ENCODE measurements at places on chromosomes 7 and 10.

DNA sequence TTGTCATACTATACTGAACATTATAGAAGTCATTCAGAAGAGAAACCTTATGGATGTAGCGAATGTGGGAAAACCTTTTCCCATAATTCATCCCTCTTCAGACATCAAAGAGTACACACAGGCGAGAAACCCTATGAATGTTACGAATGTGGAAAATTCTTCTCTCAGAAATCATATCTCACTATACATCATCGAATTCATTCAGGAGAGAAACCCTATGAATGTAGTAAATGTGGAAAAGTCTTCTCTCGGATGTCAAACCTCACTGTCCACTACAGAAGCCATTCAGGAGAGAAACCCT, 19.4 kb downstream of the RBAK start:
- no peak for DNase-seq

GRCh38 chr10:71708301-71708703, 11.3 kb downstream of the C10orf105 start:
- DNase-seq = peak; percentile 57

GRCh38 chr10:91745090-91745831, 53.0 kb upstream of the TNKS2 start:
- DNase-seq = no peak

GRCh38 chr10:43350156-43350555, 21.3 kb upstream of the FXYD4 start:
- no peak for DNase-seq

GRCh38 chr10:122263971-122264370, 7.1 kb upstream of the BTBD16 start:
- DNase-seq = no peak

GRCh38 chr7:104185346-104185745, 22.5 kb downstream of the ORC5 start:
- DNase-seq = no peak

DNA sequence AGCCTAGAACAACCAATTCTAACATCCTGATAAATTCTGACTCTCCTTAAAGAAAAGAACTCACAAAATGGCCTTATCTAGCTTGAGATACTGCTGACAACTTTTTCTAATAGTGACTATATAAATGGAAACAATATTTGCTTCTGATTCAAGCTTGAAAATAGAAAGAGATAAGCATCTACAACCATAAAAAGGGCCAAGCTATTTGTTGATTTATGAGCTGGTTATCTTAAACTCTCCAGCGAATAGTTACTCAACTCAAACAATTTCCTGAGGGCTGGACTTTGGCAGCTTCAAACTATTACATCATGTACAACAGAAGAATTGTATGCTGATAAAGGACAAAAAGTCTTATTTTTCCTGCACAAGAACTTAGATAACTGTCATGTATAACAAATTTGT, 4.6 kb downstream of the USP54 start:
- no peak for DNase-seq

GRCh38 chr7:151662251-151662826, 142.6 kb upstream of the RHEB start:
- no peak for DNase-seq

- no peak for DNase-seq
These were observed 213.4 kb upstream of the SHH start for GRCh38 chr7:156025675-156026074.

GRCh38 chr10:77582710-77583115, 54.9 kb downstream of the KCNMA1 start:
- peak; percentile 48 for DNase-seq

- no peak for DNase-seq
These were observed 13.8 kb downstream of the MRPL32 start for GRCh38 chr7:42945821-42946626.

GRCh38 chr7:909358-910329, 33.3 kb downstream of the GET4 start:
- DNase-seq = no peak

- DNase-seq = no peak
These were observed 22.6 kb downstream of the TBATA start for GRCh38 chr10:70762441-70763175.

DNA sequence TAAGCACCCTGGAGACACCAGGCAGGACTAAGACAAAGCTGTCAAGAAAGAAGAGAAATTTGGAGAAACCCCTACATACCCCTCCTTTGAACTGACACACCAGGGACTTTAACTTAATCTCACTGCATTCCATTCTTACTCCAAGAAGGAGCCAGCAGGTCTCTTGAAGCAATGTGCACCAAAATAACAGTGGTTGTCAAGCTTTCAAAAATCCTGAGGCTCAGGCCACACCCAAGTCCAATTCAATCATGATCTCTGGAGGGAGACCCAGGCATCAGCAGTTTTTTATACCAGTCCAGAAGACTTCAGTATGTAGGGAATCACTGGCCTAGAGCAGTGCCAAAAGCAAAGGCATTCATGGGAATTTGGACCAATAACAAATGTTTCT, 6.8 kb downstream of the SLC25A13 start:
- DNase-seq = no peak

- no peak for DNase-seq
These were observed 1094.4 kb downstream of the NRG3 start for GRCh38 chr10:82969405-82969804.

DNA sequence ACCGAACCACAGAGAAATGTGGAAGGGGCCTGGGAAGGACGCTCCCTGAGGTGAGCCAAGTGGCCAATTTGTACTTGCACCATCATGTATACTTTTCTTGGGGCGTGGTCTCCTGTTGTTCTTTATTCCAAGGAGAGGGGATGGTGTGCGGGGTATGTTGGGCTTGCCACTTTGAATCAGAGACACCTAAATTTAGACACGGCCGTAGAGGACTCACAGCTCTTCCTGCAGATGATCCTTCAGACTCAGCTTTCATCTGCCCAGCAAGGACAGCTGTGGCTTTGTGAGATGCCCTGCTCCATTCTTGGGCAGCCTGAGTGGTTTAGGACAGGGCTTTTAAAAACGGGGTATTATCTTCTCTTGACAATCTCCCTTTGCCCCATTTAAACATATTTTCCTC, 473.2 kb downstream of the REEP3 start:
- DNase-seq = no peak

GRCh38 chr7:150368096-150368883, at the start of gene REPIN1:
Gene REPIN1, plus strand, starts transcription at chr7:150368822. Its CDS starts 890 bp downstream, at chr7:150369712.
- peak; percentile 82 for DNase-seq

GRCh38 chr7:25929448-25929847, 222.6 kb upstream of the NFE2L3 start:
- no peak for DNase-seq

GRCh38 chr10:114303556-114303955, 64.5 kb downstream of the VWA2 start:
- DNase-seq = no peak

GRCh38 chr7:50646069-50646468, 80.9 kb upstream of the DDC start:
- no peak for DNase-seq

DNA sequence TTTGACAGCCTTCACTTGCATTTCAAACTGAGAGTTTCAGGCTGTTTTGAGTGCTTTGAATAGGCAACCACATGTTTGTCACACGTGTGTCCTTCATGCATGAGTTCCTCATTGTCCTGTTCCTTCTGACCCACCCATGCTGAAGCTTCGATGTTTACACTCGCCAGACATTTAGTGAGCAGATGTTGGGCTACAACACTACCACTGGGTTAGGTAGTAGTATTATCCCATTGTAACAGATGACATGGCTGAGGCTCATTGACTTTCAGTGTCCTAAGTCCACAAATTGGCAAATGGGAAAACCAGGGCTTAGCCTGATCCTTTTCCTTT, 456.1 kb downstream of the PHTF2 start:
- DNase-seq = no peak

DNA sequence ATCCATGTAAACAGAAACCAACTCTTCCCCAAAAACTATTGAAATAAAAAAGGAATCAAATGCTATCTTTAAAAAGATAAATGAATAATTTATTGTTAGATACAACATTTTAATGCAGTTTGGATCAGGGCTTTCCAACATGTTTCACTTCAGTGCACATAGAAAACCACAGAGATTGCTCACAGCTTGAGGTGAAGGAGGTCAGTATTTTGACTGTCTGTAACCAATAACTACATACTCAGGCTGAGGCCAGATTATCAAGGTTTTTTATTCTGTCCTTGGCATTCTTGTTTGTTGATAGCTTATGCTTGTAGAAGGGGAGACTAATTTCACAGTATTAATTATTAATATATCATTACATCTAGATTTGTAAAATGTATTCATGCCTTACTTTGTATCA, 195.5 kb downstream of the PRKG1 start:
- DNase-seq = no peak

GRCh38 chr7:351256-351655, 61.3 kb downstream of the FOXL3 start:
- DNase-seq = peak; percentile 62

- DNase-seq = peak; percentile 31
These were observed 92.1 kb upstream of the SAMD8 start for GRCh38 chr10:75019370-75019769.

DNA sequence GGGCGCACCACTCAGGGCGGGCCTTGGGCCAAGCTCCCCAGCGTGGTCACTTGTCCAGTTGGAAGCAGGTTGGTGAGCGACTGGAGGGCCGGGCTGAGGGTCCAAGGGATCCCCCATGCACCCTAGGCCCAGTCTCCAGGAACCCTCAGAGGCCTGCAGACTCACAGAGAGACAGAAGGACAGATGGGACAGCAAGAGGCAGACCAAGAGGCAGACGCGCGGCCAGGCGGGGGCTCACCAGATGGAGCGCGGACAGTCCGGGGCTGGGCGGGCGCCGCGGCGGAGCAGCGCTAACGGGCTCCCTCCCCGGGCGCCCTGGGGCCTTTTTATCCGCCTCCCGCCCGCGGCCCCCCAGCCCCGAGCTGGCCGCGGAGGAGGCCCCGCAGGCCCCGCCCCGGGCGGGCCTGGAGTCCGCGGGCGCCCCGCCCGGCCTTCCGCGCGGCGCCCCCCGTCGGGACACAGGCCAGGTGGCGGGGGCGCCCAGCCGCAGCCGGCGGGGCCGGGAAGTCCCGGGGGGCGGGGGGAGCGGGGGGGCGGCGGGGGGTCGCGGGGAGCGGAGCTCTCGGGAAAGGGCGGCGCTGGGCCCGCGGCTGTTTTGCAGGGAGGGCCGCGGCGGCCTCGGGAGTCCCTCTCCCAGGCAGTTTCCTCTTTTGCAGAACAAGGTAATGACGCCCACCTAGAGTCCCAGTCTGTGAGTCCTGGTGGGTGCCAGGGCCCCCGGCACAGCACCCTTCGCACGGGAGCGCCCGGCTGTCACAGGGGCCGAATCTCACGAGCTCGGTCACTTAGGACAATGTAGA, at the start of gene LOXL4:
LOXL4 (minus strand) TSS at position 301 of the 800 bp plus-strand sequence. CDS start 5,175 bp downstream, outside the sequence.
- DNase-seq = no peak

- no peak for DNase-seq
These were observed 67.9 kb downstream of the ADCY1 start for GRCh38 chr7:45642044-45642443.

- peak; percentile 76 for DNase-seq
These were observed 105.2 kb upstream of the PPIF start for GRCh38 chr10:79241990-79242619.

- DNase-seq = peak; percentile 9
These were observed 287.2 kb downstream of the HGF start for GRCh38 chr7:81482600-81483186.

- peak; percentile 52 for DNase-seq
These were observed 312.0 kb upstream of the ZMIZ1 start for GRCh38 chr10:78756604-78757343.

DNA sequence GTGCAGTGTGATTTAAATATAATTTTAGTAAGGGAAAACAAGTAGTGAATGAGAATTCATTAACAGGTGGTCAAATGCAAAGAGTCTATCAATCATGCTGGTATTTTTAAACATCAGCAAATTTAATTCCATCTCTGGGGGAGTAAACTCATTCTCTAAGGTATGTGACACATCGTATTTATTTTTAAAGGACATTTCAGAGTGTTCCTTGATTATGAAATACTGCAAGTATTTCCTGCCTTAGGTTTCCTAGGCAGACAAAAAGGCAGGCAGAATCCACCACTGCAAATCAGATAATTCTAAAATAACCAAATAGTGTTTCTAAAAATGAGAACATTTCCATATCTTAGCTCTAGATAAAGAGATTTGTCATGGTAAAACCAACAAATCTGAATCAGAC, 193.8 kb downstream of the LRRTM3 start:
- DNase-seq = no peak

GRCh38 chr10:127926455-127926854, 19.6 kb downstream of the PTPRE start:
- no peak for DNase-seq

DNA sequence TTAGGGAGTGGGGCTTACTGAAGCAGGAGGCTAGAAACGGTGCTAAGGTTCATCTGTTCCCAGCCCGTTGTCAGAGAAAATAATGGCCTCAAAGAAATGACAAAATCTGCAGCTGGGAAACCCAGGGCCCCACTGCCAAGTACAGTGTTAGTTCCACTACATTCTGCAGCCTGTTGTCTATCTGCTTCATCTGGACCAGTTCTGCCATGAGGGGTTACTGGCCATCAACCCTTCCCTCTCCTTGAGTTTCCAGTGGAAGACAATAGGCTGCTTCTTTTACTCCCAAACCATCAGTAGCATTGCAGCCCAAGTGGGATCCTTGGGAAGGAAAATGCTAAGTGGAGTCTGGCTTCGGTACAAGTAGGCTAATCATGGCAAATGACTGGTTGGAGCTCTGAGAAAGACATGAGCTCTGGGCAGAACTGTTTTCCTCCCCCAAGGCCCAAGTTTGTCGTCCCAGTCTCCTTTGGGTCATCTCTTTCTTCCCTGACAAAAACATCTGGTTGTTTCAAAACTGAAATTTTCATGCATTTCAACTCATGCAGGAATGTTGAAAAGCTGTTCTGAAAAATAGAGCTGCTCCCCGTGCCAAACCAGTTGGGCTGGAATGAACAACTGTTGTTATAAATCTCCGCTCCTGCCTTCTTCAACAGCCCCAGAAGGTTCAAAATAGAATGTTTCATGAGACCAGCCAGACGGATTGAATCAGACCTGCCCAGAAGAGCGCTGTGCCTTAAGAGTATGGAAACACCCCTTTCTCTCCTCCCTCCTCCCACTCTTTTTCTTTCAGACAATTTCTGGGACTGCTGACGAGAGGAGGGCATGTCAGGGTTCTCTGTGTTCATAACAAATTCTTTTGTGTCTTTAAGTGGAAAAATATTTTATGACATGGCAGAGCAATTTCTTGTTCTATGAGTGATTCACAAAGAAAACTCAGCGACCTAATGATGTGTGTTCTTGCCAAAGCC, 116.6 kb downstream of the RAB18 start:
- DNase-seq = no peak

DNA sequence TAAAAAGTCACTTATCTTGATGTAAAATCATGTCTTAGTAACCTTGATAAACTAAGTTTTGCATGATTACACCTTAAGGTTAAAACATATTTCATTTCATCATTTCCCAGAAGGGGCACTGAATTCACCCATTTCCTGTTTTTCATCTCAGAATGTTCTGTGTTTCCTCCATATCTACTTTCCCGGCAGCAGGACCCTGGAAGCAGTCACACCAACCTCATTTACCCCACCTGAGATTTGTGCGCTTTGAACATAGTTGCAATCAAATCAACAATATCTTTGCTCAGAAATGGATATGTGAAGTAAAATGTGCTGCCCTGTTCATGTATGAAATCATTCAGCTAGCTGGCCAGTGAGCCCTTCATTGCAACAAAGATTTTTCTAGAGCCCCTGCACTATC, 46.8 kb downstream of the IKZF1 start:
- DNase-seq = peak; percentile 75

- DNase-seq = no peak
These were observed 60.8 kb downstream of the CHN2 start for GRCh38 chr7:29255199-29255878.

- DNase-seq = no peak
These were observed 297.5 kb upstream of the NRP1 start for GRCh38 chr10:33631991-33632390.

Measured in activated CD4-positive, alpha-beta T cell treated with anti-CD3 and anti-CD28 coated beads, Interleukin-2, amount 50 U/mL, for 16 hours (primary cell).